ENCODE measurements at places on chromosomes 1 and 21. TPM values are rescaled to one million over a fixed set of nuclear protein-coding genes. Genes with fewer than 3 reads are reported as not detected.

KRTAP19-2 gene
- not detected for polyA plus RNA-seq

FMO5 gene
- polyA plus RNA-seq, result 4.6 TPM

SPATA6 gene
- 5.1 TPM for polyA plus RNA-seq

HSD3B2 gene
- not detected for polyA plus RNA-seq

CCDC17 gene
- polyA plus RNA-seq, result not detected

PITHD1 gene
- polyA plus RNA-seq, result 96.6 TPM

SAMD13 gene
- 0.84 TPM for polyA plus RNA-seq

PTGFRN gene
- polyA plus RNA-seq, result 33.8 TPM

SPRR2A gene
- not detected for polyA plus RNA-seq

TRIM58 gene
- polyA plus RNA-seq, result not detected

TARBP1 gene
- polyA plus RNA-seq, result 22.4 TPM

C1orf53 gene
- polyA plus RNA-seq, result 5.8 TPM

GBP7 gene
- polyA plus RNA-seq, result not detected

CDA gene
- polyA plus RNA-seq, result 7.1 TPM

OR10Z1 gene
- not detected for polyA plus RNA-seq

LRRC38 gene
- polyA plus RNA-seq, result not detected

DNAJC6 gene
- polyA plus RNA-seq, result 92.3 TPM

TOR1AIP2 gene
- 16.3 TPM for polyA plus RNA-seq

CASZ1 gene
- polyA plus RNA-seq, result not detected

SPATA45 gene
- polyA plus RNA-seq, result 1.7 TPM

LCE3E gene
- not detected for polyA plus RNA-seq

SH3BGR gene
- 20.4 TPM for polyA plus RNA-seq

CFHR2 gene
- polyA plus RNA-seq, result not detected

CD34 gene
- not detected for polyA plus RNA-seq

CCDC190 gene
- polyA plus RNA-seq, result not detected

IBA57 gene
- 0.28 TPM for polyA plus RNA-seq

ECM1 gene
- 2.4 TPM for polyA plus RNA-seq

CELSR2 gene
- 4.2 TPM for polyA plus RNA-seq

IGSF21 gene
- polyA plus RNA-seq, result 43.3 TPM

SLC35F3 gene
- polyA plus RNA-seq, result 6.2 TPM

RAB3B gene
- 0.21 TPM for polyA plus RNA-seq

SLC1A7 gene
- not detected for polyA plus RNA-seq

SPRR2D gene
- polyA plus RNA-seq, result not detected

CHTOP gene
- polyA plus RNA-seq, result 28.4 TPM

CD1D gene
- 0.39 TPM for polyA plus RNA-seq

F5 gene
- 0.07 TPM for polyA plus RNA-seq

GLIS1 gene
- polyA plus RNA-seq, result not detected

LEFTY2 gene
- polyA plus RNA-seq, result not detected

FYB2 gene
- polyA plus RNA-seq, result 0.94 TPM

PDE4B gene
- 6.1 TPM for polyA plus RNA-seq

RGS16 gene
- polyA plus RNA-seq, result 102 TPM

C1orf185 gene
- not detected for polyA plus RNA-seq

DISP3 gene
- not detected for polyA plus RNA-seq

FCMR gene
- polyA plus RNA-seq, result not detected

FAM167B gene
- not detected for polyA plus RNA-seq

DENND2D gene
- polyA plus RNA-seq, result 14.8 TPM

OR14C36 gene
- not detected for polyA plus RNA-seq

IQCC gene
- polyA plus RNA-seq, result not detected

PLPPR4 gene
- 803 TPM for polyA plus RNA-seq

FCRLA gene
- not detected for polyA plus RNA-seq

BTF3L4 gene
- polyA plus RNA-seq, result 113 TPM

TPTE gene
- not detected for polyA plus RNA-seq
